NCI-H1417 treated with DMSO at 0.1 percent for 48 hours (cell line): ENCODE measurements at places on chromosomes 3 and 15.

DNA sequence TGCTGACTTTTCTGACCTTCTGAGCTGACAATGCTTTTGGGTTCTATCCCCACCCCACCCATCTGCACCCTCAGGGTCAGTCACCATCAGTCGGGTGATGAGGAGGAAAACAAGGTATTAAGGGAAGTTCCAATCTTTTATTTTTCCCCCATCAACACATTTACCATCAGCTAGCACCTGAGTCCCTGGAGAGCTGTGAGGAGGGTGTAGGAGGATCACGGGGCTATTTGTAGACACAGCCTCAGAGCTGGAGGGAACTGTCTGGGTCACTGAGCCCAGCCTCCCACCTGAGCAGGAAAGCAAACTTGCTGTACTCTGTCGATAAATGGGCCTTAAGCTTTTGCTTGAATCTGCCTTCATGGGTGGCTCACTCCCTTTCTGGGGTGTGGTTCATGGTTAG, 24.8 kb upstream of the ZFAND6 start:
- no peak for DNase-seq

GRCh38 chr3:85780806-85781205, 822.0 kb downstream of the CADM2 start:
- no peak for DNase-seq

GRCh38 chr15:101277038-101277822, at the start of gene SELENOS:
TSS of gene SELENOS (minus strand) at chr15:101277485. CDS start at chr15:101277417, 68 bp downstream.
- DNase-seq: no peak

DNA sequence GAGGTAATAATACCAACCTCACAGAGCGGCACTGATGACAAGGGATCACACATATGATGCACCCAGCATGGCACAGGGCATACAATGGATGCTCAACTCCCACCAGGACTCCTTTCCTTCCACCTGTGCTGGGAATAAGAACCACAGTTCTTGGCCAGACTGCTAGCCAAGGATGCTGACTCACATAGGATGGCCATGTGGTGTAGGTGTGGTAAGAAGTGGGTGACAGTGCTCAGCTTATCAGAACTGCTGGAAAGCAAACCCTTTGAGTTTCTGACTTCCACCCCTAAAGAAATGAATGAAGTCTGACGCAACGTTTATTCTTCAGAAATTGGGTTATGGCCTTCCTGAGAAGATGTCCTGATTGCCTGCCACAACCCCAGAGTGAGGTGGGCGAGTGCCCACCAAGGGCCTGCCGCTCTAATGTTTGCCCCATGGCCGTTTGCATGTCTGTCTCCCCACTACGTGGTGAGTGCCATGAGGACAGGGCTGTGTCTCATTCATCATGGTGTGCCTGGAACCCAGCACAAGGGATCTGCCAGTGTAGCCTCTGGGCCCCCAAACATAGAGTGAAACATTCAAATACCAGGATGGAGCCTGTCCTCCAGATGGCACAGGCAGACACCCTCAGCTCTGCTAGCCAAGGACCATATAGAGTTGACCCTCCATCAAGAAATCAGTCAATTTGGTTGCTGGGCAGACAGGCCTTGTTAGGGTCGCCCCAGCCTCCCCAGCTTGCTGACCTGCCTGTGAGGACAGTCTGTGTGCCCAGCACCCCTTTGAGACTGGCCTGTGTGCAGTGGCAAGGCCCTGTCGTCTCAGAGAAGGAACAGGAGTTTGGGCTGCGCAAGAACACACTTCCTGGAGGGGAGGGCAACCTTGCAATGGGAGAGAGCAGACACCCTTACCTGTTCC, 57.6 kb upstream of the SLCO2A1 start:
- DNase-seq: no peak

- no peak for DNase-seq
Measured at GRCh38 chr3:16332904-16333426, 68.0 kb downstream of the OXNAD1 start.

DNA sequence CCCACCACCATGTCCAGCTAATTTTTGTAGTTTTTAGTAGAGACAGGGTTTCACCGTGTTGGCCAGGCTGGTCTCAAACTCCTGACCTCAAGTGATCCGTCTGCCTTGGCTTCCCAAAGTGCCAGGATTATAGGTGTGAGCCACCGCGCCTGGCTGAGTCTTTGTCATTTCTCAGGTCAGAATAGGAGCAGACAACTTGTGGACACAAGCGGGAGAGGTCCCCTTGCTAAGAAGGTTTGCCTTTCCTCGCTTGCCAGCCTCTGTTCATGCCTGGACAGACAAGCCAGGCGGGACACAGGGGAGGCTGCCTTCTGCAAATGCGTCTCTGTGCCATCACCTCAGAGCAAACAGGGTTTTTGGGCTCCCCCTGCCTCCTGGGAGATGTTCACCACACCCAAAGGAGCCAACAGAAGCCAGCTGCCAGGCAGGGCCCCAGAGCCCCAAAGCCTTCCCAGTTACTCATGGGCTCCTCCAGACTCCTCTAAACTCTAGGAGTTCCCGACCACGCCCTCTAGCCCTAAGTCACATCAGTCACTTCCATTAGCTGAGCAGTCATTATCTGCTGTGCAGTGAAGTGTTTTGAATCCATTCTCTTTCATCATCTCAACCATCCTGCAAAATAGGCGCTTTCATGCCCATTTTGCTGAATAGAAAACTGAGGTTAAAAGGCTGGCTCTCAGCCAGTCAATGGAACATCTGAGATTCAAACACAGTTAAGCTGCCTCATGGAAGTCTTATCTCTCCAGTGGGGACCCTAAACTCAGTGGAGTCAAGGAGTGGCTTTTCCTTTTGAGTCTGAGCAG, 245.0 kb downstream of the UACA start:
- no peak for DNase-seq

DNA sequence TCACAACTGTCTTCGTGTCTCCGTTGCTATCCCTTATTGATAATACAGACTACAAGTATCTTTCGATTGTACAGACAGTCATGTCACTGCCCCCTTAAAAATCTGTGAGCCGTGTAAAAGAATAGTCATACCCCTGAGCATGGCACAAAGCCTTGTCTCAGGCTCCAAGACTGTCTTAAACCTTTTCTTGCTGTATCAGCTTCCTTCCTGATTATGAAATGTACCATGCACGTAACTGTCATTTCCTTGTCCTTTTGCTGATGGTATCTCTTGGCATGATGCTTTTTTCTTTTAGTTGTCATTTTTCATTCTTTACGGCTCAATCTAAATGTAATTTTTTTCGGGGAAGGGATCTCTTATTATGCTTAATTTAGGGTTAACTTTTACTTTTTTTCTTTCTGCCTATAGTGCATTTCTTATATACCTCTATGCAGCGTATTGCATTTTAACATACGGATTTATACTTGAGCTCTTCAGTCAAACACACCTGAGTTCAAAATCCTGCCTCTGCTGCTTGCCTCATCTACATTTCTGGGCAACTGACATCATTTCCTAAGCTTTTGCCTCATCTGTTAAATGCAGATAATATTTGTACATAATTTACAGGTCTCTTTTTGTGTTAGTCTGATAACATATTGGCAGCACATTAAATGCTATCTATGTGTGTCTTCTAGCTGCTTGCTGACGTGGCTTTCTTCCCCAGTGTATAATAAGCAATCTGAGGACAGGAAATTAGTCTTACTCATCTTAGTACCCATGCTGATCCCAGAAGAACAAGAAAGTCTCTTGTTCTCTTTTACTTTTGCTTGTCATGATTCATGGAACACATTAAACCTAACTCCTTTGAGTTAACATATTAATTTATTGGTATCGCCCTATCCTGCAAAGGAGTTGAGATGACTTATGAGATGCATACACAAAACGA, 57.3 kb downstream of the ROBO2 start:
- DNase-seq: no peak

GRCh38 chr3:4711680-4711992, 218.5 kb downstream of the ITPR1 start:
- DNase-seq: no peak

DNA sequence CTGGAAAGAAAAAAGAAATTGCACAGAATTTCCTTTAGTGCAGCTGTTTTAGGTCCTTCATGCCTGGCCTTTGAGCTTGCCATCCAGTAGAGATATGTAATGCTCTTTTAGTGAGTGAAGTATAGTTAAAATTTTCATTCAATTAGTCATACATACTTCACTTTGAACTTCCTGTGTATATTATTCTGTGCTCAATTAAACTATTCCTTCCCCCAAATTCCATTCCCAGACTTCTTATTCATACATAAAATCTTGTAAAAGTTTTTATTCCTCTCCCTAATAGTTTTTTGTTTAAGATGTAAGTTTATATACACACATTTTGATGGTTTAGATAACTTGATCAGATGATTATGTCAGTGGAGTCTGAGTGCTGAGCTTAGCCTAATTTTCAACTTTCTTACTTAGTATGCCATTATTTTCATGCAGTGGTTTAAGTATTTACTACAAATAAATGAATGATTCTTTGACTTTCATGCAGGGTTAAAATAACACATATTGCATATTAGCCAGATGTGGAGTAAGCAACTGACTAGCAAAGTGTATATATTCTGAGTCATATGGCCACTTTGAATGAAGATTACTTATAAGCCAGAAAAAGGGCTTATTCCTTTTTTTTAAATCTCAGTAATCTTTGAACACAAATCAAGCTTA, 42.5 kb upstream of the ABHD10 start:
- no peak for DNase-seq
